ENCODE measurements at places on chromosomes 16 and 17.

DNA sequence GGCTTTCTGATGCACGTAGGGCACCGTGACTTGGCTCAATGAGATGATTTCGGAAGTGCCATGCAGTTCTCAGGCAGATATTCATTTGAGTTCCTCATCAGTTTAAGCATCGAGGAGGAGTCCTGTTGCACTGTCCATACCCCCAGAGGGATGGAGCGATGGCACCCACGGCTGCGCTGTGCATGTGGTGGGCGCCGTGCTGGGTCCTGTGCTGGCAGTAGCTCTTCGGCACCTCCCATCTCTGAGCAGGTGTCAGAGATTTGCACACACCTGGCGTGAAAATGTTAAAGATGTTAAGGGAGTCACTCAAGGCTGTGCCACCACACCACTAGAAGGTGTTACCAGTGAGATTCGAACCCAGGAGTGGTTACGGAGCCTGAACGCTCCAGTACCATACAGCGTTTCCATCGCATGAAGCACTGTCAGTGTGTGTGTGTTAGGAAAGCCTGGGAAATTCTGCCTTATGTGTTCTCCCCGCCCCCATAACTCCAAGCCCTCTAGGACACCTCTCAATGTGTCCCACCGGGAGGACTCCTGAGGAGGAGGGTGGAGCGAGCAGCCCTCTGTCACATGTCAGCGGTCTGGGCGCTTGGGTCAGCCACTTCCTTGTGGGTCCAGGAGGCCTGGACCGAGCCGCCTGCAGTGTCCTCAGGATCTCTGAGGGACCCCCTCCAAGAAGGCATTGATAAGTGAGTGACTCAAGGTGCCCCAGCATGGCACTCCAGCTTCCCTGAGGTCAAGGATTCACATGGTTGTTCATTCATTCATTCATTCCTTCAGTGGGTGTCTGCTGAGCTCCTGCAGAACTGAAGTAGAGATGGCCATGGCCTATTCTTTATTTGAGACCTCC, 3.8 kb downstream of the MRC2 start:
- no peak for DNase-seq

- DNase-seq = no peak
Measured at GRCh38 chr17:42130310-42130936, 7.8 kb downstream of the HSPB9 start.

- DNase-seq = peak; percentile 94
Measured at GRCh38 chr16:4734730-4735535, 596 bp downstream of the DNAAF8 start.

DNA sequence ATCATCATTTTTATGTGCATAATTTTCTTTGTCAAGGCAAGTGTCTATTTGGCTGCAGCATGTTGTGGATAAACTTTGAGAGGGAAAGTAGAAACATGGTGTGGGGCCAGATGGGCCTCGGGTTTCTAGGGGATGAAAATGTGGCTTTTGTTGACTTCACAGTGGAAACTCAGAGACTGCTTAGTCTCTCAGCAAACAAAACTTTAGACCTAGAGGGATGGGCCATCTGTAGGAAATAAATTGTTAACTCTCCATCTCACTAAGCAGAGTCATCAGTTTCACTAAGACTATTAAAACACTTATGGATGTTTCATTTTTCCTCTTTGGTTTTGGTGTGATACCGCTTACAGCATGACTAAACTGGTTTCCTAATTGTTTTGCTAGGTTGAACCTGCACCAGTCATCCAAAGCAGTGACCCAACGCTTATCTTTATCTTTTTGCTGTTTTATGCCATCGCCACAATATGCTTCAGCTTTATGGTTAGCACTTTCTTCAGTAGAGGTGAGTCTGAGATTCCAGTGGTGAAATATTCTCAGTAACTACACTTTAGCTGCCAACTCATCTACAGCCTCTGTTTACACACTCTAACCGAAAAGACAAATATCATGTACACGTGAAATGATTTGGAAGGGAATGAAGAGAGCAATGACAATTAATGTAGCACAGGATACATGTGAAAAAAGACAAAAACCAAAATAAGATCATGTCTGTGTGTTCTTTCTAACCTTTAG, 60.6 kb upstream of the CRYM start:
- no peak for DNase-seq

DNA sequence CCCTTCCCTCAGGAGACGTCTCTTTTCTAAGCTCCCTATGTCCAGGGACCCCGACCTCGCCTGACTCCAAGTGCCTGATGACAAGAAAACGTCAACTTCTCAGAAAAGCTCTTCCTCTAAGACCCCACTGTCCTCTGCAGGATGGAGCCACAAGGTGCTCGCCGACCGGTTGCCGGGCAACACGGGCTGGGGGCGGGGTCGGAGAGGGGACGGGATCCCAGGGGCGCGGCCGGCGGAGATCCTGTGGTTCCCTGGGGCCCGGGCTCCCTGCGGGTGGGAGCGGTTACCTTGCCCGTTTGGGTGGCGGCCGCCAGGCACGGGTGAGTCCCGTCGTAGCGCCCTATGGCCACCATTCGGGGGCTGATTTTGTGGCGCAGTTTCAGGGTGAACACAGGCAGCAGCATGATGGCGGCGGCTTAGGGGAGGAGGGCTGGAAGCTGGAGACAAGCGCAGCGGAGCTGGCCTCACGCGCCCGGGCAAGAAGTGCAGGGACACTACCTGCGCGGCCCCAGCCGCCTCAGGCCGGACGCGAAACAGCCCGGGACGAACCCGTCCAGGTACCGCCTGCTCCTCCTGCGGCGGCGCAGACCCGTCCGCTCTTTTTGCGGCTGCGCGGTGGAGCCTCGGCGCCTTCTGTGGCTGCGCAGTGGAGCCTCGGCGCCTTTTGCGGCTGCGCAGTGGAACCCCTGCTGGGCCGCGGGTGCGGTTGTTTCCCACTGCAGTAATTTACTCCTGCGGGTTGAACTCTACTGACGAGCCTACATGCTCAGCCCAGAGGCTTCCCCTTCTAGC, at the start of gene BBS2:
BBS2 (minus strand) TSS at position 566 of the 792 bp plus-strand sequence; CDS start at position 404, 162 bp downstream.
- DNase-seq = peak; percentile 91

DNA sequence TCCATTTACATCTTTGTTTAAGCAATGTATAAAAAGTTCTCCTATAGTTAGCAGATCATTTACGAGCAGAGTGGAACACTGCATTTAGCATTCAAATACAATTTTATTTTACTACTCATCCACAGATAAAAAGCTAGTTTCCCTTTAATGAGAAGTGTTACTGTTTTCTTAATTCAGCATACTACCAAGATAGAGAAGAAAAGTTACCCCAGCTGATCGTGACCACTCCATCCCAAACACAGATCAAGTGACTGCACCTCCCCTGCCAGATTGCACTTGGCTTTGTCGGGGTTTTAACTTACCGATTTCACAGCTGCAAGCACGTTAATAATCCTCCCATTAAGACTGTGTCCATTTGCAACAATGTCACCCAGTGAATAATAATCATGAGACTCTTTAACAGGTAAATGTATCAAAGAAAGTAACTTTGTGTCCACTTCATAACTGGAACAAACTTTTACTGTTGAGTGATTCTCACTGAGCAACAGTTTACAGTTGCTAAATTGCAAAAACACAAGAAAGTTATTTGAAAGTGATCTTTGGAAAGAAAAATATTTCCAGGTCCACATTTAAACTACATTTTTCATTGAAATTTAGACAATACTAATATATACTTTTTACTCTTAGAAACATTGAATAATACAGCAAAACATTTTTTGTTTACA, 14.4 kb downstream of the MEIOB start:
- DNase-seq = no peak

- no peak for DNase-seq
Measured at GRCh38 chr16:57862698-57863433, 60.6 kb upstream of the KIFC3 start.

DNA sequence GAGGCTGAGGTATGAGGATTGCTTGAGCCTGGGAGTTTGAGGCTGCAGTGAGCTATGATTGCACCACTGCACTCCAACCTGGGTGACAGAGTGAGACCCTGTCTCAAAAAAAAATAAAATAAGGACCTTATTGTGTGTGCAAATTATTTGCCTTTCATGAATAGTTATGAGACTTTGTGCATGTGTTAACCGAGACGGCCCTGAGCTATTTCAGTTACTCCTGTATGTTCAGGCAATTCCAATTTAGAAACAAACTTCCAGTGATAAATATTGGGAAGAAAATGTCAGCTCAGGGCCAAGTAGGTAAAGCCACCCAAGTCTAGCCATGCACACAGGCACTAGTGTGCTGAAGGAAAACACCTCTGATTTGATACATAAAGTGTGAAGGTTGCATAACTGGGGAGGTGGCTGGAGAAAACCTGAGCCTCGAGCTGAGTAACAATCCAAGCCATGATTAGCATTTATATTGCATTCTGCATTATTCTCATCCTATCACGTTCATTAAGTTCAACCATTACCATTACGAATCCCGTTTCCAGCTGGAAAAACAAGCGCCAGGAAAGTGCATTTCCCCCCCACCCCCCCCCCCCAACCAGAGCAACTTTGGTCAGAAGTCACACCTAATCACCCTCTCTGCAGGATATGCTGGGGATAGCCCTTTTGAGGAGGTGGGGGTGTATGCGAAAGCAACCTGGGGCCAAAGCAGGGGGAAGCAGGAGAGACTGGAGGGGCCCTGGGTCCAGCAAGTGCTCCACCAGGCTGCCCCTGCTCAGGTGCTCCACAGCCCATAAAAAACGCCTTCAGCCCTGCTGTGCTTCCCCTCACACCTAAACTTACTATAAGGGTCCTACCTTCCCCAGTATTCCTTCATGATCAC, 18.6 kb upstream of the ENDOV start:
- no peak for DNase-seq

- DNase-seq = no peak
Measured at GRCh38 chr17:19024101-19025078, 19.8 kb upstream of the FAM83G start.

DNA sequence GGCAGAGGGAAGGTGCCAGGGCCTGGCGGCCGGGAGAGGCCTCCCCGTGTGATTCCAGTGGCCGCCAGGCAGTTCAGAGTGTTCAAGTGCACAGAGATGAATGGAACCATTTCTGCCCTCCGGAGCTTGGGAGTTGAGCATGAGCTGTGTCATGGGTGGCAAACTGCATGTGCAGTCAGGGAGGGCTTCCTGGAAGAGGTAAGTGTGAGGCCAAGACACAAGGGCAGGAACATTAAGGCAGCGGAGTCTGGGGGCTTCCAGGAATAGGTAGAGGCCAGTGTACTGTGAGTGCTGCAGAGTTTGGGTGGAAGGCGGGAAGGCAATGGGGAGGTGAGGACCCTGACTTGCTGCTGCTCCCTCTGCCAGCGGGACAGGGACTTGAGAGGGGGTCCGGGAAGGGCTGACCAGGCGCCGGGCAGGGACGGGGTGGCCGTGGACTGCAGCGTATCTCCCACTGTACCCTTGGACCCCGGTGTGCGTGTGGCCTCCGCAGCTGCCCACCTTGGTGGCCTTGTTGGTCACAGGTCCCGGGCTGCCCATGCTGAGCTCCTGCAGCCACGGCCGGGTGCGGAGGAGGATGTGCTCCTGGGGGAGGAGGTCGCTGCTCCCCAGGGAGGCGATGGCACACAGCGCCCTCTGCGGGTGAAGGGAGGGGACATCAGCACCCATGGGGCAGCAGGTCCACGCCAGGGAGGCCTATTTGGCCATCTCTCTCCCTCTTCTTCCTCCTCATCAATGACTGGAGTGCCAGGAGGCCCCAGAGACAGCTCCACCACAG, 7.5 kb upstream of the CEP131 start:
- DNase-seq = no peak

DNA sequence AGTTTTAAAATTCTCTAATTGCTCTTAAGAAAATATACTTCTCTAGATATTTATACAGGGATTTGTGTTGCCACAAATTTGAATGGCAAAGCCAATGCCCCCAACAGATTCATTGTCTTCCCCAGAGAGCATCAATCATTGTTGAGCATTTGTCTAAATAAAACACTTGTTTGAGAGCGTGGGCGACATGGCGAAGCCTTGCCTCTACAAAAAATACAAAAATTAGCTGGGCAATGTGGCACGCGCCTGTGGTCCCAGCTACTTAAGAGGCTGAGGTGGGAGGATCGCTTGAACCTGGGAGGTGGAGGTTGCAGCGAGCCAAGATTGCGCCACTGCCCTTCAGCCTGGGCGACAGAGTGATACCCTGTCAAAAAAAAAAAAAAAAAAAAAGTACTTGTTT, 13.4 kb upstream of the SRSF1 start:
- DNase-seq = no peak

- no peak for DNase-seq
Measured at GRCh38 chr16:79329967-79330366, 270.6 kb downstream of the MAF start.

DNA sequence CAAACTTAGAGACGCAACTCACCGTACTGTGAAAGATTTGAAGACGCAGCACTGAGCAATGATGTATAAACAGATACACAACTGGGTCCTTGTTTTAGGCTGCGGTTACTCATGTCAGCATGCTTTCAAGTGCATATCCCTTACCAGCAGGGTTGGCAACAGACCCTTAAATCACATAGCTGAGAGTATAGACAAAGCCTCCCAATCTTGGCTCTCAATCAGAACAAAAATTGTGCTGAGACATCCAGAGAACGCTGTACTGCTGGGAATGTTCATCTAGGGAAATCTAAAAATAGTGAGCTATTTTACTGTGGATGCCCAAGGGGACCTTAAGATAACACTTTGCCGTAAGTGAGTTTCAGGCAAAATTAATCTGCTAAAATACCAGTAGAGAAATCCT, 84.4 kb upstream of the NUDT7 start:
- no peak for DNase-seq

DNA sequence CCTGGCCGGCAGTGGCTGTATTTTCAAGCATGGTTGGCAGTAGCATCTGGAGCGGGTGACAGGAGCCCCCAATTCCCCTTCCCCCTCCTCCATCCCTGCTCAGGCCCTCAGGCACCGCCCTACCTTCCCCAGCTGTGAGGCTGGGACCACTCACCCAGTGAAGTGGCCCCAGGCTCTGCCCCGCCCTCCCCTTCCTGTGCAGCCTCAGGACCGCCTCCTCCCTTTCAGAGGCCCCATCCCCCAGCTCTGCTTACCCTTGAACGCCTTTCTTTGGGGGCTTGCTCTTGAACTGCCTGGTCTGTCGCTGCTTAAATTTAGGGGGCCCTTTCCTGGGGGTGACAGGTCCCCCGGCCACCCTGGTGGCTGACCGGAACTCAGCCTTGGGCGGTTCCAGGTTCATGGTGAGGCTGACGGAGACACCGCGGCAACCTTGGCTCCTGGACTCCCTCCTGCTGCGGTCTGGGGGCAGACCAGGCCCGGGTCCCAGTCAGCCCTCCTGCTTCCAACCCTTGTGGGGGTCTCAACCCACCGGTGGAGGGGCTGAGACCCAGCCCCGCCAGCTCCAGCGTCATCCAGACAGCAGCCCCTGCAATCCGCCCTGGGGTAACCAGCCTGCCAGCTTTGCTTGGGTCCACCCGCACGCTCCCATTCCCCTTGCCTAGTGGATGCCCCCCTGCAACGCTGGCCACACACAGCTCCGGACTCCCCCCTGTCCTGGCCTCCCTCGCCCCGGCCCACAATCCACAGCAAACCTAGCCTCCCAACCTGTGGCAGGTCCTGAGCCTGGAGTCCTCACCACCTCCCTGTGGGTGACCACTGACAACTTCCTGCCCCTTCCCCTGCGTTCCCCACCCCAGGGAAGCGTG, 3.2 kb downstream of the PDE6G start:
- no peak for DNase-seq
